ENCODE measurements at places on chromosomes 7 and 10.

- DNase-seq = no peak
Measured at GRCh38 chr7:142142702-142143101, 31.2 kb downstream of the MGAM2 start.

GRCh38 chr10:32795598-32796183 is 162.3 kb downstream of the ITGB1 start:
- DNase-seq = peak; percentile 39

GRCh38 chr7:1844336-1844950 is 174.4 kb downstream of the ELFN1 start:
- peak; percentile 16 for DNase-seq

- no peak for DNase-seq
Measured at GRCh38 chr10:98173260-98173659, 38.8 kb downstream of the R3HCC1L start.

DNA sequence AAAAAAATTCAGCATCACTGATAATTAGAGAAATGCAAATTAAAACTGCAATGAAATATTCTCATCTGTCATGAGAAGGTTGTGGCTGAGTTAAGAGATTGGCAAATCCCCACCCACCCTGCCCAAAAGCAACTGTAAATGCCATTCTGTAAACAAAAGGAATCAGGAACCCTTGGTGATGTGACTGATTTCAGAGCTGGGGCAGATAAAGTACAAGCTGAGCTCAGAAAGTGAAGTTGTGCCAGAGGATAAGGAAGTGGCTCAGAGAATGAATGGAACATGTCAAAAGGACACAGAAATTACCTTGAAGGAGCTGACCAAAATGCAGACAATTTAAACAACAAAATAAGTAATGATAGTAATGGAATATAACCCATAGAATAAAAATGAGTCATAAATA is 32.7 kb upstream of the ARMS2 start:
- DNase-seq = no peak

DNA sequence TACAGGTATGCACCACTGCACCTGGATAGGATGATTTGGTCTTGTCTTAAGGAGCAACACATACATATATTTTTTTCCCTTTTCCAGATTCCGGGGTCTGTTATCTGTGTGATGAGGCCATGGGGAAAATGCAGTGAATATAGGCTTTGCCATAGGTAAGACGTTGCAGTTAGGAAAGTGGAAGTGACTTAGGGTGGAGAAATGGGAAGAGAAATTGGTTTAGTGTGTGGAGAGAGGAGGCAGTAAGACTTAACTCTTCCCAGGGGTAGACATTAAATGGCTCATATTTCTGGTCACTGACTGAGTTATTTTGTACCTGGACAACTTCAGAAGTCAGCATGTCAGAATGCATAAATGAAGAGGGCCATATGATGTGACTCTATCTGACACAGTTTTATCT is 66.7 kb downstream of the PFKFB3 start:
- no peak for DNase-seq

GRCh38 chr7:82810558-82811259 is 352.0 kb downstream of the PCLO start:
- DNase-seq = peak; percentile 89

- no peak for DNase-seq
Measured at GRCh38 chr7:151838072-151838471, 38.8 kb downstream of the PRKAG2 start.

- DNase-seq = no peak
Measured at GRCh38 chr10:124600051-124600880, 138.6 kb downstream of the LHPP start.

DNA sequence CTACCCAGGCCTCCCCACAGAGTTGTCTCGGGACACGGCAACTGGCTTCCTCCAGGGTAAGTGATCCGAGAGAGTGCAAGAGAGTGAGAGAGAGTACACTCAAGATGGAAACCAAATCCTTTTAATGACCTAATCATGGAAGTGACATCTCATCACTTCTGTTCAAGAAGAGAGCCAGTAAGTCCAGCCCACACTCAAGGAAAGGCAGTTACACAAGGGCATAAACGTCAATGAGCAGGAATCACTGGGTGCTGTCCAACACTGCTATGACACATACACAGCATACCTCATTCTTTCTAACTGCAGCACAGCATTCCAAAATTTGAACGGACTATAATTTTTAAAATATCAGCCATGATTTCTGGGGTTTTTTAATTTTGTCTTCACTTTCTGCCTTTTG is 29.3 kb upstream of the OSBPL3 start:
- DNase-seq = peak; percentile 94

- DNase-seq = no peak
Measured at GRCh38 chr7:7771452-7771851, 53.0 kb upstream of the RPA3 start.

DNA sequence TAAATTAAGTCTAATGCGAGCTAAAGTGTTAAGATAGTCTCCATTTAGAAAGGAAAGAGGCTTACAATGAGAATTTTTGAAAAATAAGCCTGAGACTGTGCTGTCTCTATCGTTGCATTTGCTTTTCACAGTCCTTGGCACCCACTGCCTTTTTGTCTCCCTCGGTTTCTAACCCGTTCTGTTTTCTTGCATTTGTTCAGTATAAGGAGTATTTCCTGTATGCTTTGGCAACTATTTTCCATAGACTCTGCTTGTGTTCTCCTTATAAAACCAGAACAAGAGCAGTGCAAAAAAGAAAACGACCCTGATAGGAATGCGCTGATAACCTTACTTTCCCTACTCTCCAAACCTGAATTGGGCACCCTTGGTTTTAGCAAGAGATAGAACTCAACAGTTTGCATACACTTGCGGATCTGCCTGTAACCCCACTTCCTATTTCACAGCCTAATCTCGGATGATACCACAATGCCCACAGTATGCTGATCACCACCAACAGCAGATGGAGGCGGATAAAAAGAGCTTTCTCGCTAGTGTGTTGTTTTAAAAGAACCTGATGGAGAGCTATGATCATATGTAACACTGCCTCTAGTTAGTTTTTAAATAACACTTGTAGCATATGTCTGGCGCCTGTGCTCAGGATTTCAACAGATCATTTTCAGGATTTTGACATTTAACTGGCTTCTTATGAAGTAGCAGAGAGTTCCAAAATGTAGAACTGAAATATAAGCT is 1.6 kb upstream of the ARHGAP12 start:
- no peak for DNase-seq

DNA sequence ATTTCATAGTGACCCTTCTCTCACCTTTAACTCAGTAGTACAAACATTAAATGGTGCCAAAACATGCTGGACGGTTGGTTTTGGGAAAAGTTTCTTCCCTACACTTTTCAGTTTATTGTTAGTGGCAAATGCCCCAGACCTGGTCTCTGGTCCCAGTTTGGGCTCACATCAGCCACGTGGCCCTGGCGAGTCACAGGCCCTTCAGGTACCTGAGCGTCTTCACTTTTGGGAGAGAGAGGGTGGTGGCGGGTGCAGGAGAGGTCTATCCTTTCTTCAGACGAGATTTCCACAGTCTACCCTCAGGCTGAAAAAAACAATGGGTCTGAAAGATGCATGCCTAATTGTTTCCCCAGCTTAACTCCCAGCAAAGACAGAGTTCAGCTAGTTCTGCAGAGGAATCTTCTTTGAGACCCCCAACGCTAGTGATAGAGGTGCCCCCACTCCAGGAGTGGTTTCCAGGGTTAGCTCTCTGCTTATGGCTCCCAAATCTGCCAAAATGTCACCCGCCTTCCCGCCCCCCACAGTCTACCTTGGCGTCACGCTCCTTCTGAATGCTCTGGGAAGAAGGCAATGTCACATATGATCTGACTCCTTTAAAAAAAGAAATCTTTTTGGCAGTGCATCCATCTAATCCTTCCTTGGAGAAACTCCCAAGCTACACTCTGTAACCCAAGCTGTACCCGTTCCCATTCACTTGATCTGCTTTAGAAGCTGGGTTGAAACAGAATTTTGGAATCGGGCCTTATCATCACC is 384.8 kb upstream of the FOXK1 start:
- DNase-seq = no peak

GRCh38 chr7:44259547-44260457 is 59.0 kb downstream of the YKT6 start:
- peak; percentile 94 for DNase-seq

DNA sequence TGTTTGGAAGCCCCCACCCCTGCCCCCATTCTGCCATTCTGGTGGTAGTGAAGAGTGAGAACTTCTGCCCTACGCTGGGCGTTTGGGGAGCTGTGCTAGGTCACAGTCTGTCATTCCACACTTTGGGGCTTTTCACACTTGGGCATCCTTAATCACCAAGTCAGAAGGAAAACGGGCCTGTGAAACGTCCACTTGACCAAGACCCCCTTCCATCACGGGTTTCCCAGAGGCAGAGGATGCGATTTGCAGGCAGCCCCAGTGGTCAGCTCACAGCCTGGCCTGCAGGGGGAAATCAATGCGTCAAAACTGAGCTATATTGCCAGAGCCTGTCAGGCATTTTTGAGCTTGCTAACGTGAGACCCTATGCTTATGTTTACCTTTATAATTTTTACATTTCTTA is 663.3 kb upstream of the MGMT start:
- no peak for DNase-seq

GRCh38 chr7:463817-464453 is 55.7 kb downstream of the PDGFA start:
- no peak for DNase-seq

GRCh38 chr10:71517298-71518169 is 120.8 kb downstream of the CDH23 start:
- DNase-seq = no peak

GRCh38 chr10:20768843-20769242 is 128.3 kb downstream of the NEBL start:
- DNase-seq = peak; percentile 16

DNA sequence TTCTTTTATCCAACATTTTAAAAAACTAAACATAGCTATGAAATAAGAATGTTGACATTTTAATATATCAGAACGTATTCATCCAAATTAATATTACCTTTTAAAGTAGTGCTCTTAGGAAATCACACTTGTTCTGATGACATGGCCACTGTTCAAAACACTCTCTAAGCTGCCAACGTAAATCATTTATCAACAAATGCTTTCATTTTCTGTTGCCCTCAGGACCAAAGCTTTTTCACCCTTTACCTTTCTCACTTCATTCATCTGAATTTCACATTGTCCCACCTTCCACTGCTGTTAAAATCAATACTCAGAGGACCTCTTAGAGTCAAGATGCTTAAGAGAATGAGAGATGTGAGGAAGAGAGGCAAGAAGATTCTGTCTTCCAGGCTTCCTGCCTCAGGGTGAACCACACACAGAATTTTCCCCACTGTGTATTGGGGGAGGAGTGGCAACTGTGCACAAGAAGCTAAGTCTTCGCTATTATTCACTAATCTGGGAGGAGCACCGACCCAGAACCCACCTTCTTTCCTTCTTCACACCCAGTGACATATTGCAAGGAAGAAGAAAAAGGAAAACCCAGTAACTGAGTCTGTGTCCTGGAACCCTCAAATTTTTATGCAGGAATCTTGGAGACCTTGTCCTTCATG is 21.0 kb downstream of the HIBADH start:
- peak; percentile 17 for DNase-seq

DNA sequence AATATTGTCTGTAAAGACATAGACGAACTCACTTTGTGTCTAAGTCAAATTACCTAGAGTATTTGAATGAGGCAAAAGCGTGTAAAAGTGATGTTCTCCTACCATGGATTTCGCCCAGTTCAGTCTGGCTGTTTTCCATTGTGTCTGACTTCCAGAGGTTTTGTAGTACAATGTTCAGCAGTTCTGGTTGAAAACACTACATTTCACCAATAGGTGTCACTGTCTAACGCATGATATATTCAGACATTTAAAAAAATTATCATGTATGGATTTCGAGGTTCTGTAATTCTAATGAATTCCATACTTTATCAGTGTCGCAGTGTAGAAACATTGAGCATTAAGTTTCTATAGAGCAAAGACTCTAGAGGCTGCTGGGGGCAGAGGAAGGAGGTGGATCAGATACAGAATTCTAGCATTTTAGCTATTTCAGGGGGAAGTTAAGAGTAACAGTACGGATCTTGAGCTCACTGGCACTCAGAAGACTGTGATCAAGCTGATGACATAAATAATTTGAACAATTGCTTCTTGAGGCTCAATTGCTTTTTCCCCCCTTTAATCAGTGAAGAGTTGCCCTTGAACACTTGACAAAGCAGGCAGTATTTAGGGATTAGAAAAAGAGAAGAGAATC is 196.9 kb upstream of the RHOBTB1 start:
- DNase-seq = peak; percentile 74

- DNase-seq = peak; percentile 90
Measured at GRCh38 chr10:86795353-86795752, 38.9 kb downstream of the BMPR1A start.

DNA sequence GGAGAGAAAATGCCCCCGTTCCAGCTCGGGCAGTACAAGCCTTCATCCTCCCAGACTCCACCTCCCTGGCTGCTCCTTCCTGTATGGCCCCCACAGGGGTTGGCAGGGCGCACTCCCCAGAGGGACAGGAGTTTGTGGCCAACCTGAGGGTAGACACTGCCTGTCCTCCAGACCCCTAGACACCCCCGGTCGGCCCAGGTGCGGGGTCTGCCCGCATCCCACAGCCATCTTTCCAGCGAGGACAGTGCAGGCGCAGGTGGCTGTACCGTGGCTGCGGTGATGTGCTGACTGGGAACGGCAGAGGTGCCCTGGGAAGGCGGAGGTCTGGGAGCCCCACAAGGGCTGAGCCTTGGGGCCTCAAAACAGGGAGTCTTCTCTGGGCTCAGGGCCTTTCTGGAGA is 81.5 kb downstream of the LHPP start:
- no peak for DNase-seq

GRCh38 chr7:93239824-93240223 is 7.7 kb downstream of the VPS50 start:
- no peak for DNase-seq

Data from fibroblast of skin of right biceps (primary cell).